ENCODE measurements at places on chromosomes 4 and X.
A peak's percentile ranks its signal among the peaks of the same experiment; 100 is the strongest.

- no peak for DNase-seq
Observed at GRCh38 chr4:158481811-158482210, 39.9 kb upstream of the RXFP1 start.

- DNase-seq: no peak
Observed at GRCh38 chr4:143308377-143308776, 28.3 kb upstream of the GAB1 start.

DNA sequence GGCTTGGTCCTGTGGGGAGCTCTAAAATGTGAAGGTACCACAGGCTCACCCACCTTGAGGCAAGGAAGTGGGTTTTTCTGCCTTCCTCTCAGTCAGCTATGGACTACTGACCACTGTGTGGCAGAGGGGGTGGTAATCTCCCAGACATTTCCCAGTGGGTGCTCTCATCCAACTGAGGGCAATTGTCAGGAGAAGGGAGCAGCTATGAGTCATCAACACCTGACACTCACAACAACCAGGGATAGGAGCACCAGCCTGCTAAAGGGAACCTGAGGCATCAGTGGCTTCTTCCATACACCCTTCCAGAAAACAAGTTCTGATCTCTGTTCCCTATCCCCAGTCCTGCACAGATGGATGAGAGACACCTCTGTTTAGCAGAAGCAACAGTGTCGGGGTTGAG lies 468.8 kb downstream of the BCOR start:
- DNase-seq: no peak

- no peak for DNase-seq
Observed at GRCh38 chr4:149972407-149972806, 105.8 kb upstream of the DCLK2 start.

DNA sequence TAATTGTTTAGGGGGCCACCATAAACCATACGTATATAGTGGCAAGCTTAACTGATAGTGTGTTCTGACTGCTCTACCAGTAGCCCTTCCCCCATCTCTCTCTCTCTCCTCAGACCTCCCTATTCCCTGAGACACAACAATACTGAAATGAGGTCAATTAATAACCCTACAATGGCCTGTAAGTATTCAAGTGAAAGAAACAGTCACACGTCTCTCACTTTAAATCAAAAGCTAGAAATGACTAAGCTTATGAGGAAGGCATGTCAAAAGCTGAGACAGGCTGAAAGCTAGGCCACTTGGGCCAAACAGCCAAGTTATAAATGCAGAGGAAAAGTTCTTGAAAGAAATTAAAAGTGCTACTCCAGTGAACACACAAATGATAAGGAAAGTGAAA lies 78.0 kb downstream of the PRDM5 start:
- no peak for DNase-seq

DNA sequence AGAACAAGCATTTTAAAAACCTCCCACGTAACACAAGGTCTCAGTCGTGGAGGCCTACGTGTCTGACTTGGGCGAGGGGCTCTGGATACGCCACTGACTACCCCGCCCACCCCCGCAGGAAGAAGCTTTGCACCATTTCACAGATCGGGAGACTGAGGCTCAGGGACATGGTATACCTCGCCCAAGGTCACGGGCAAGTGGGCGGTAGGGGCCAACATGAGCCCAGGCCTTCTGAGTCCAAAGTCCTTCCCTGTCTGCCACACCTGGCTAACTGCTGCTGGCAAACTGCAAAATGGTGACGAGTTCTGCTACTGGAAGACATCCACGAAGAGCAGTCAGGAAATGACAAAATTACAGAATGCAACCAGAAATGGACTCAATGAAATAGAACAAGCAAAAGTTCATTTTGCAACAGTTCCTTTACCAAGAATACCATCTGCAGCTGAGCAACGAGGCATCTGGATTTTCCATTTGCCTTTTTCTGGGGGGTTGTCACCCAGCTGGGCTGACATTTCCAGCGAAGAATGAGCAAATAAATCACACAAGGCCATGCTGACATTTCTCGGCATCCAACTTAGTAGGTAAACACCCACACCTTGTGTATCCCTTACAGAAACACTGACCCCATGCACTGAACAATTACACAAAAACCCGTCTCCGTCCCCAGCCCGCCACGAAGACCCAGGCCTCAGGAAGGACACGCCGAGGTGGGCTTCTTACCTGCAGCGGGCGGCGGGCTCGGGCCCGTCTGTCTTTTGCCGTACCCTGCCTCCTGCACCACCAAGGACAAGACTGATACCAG lies 70.2 kb upstream of the AFAP1 start:
- no peak for DNase-seq

GRCh38 chrX:40177942-40178715 lies 80.4 kb upstream of the BCOR start:
- DNase-seq: no peak

DNA sequence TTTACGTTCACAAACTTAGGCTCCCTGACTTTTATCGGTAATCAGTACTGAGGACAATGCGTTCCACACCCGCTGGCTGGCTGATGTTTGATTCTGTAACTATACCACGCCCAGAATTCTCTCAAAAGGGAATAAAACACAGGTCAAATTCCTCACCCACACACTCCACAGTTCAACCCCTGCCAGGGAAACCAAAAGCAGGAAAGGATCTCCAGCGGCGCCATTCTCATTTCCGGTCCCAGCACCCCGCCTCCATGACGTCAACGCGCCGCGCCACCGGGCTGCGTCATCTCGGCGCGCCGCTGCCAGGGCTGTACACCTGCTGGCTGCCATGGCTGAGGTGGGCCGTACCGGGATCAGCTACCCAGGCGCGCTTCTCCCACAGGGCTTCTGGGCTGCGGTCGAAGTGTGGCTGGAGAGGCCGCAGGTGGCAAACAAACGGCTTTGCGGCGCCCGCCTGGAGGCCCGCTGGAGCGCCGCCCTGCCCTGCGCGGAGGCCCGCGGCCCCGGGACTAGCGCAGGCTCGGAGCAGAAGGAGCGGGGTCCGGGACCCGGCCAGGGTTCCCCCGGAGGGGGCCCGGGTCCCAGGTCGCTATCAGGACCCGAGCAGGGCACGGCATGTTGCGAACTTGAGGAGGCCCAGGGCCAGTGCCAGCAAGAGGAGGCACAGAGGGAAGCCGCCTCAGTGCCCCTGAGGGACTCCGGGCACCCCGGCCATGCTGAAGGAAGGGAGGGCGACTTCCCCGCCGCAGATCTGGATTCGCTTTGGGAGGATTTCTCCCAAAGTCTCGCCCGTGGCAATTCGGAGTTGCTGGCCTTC lies at the start of the genes ACOX3 and TRMT44:
ACOX3 (minus strand) TSS at position 232 of the 820 bp plus-strand sequence. CDS start 24,202 bp downstream, outside the sequence.
TRMT44 (plus strand) TSS at position 286 of the 820 bp plus-strand sequence; CDS start at position 332, 46 bp downstream.
- peak; percentile 93 for DNase-seq

- no peak for DNase-seq
Observed at GRCh38 chr4:84680956-84681355, 98.0 kb downstream of the CDS1 start.
